ENCODE measurements at places on chromosomes 12 and 14.

DNA sequence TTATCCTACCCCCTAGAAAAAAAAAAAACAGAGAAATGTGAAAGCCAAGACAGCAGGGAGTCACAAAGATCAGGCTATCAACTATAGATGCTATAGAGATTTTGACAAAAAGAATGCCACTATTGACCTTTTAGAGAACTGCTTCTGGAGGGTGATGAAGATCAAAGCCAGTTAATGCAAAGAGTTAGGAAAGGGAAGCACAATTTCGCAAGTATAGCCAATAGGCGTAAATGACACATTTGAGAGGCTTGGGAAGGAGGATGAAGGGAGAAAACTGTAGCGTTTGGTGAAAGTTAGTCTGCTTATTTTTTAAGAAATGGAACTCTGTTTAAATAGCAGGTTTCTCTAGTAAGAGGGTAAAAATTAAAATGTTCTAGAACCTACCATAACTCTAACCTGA is 190.7 kb downstream of the DUSP6 start:
- no peak for DNase-seq

- no peak for DNase-seq
Observed at GRCh38 chr12:102702447-102703114, 214.5 kb downstream of the PAH start.

DNA sequence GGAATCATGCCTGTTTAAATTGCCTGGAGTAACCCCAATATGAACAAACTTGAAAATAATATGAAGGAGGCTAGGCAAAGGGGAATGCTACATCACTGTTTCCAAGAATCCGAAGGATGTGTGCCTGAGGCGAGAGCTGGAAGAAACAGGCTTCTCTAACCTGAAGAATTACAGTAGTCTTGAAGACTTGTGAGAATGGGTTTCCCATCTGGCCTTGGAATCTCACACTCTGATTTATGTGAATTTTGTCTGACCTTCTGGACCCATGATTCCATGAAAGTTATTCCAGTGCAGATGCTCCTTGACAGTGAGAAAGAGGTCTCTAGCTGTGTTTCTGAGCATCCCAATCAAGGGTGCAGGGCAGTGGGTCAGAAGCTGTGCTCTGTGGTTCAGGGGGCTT is 122.1 kb upstream of the PARP11 start:
- DNase-seq = no peak

GRCh38 chr14:33948869-33949408 is 1.9 kb downstream of the EGLN3 start:
- DNase-seq = no peak

DNA sequence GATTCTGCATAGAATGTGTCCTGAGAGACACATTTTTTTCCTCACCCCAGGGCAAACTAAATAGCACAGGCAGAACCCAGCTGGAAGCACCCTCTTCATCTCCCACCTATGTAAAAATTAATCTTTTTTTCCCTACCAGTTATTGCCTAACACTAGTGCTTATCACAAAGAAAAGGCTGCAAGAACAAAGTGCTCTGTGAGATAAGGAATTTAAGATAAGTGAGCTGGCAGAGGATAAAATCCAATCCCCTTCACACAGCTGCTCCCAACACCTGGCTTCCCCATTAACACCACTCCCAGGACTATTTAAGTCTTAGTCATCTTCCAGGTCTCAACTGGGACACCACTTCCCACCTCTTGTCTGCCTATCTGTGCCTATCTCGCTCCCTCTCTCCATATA is 75.2 kb downstream of the TTC9 start:
- DNase-seq = no peak

DNA sequence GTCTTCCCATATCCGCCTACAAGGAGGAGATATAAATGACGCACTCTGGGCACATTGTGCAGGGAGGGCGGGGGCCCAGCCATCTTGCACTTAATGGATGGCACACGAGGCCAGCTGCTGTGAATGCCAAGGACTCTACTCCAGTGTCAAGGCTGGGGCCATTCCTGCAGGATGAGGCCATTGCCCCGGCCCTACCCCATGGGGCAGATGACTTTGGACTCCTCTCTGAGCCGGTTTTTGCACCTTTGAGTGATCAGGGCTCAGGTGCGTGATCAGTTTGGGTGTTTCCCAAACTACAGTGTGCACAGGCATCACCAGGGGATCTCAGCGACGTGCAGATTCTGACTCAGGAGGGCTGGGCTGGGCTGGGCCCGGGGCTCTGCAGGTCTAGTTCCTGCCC is 16.1 kb downstream of the MMAB start:
- DNase-seq = no peak

- DNase-seq = no peak
Observed at GRCh38 chr14:104093366-104094055, 8.0 kb downstream of the ASPG start.

- no peak for DNase-seq
Observed at GRCh38 chr14:79809849-79810612, 401.3 kb downstream of the DIO2 start.

DNA sequence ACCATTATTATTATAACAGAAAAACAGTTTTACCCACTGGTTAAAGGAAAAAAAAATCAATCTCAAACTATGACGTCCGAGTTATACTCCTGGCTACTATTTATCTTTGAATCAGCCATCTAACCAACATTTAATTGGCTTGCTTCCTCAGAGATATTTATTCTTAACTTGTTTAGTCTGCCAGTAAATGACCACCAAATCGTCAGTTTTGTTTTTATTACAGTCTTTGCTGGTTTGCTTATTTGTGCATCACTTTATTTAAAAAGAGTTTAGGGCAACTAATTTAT is 71.2 kb downstream of the RASSF8 start:
- DNase-seq = no peak

GRCh38 chr14:82441270-82441669 is 907.6 kb upstream of the SEL1L start:
- no peak for DNase-seq

DNA sequence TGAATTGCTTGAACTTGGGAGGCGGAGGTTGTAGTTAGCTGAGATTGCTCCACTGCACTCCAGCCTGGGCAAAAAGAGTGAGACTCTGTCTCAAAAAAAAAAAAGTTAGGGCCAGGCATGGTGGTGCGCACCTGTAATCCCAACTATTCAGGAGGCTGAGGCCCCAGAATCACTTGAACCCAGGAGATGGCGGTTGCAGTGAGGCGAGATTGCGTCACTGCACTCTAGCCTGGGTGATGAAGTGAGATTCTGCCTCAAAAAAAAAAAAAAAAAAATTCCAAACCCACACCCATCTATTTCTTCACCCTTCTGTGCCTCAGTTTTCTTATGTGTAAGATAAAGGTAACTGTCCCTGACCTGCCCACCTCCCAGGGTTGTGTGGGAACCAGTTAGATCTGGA is 11.0 kb upstream of the MLXIP start:
- DNase-seq = no peak

GRCh38 chr12:96427269-96427729 is 27.1 kb upstream of the CDK17 start:
- DNase-seq = no peak

- no peak for DNase-seq
Observed at GRCh38 chr12:43206396-43206795, 345.6 kb downstream of the ADAMTS20 start.

GRCh38 chr12:52646613-52647012 is 5.4 kb downstream of the KRT2 start:
- DNase-seq = no peak

DNA sequence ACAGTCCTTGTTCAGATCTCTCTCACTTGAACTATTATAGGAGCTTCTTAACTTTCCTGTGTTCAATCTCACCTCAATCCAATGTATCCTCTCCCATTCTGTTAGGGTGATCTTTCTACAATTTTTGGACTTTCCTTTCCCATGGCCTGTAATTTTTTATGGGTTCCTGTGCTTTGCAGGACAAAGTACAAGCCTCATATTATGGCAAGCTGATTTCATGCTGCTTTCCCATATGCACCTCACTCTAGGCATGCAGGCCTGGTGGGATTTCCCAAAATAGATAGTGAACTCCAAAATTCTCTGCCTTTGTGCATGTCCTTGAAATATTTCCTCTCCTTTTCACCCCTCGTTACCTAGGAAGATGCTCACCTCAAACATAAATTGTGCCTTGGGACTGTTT is 499.4 kb downstream of the NAV3 start:
- no peak for DNase-seq

DNA sequence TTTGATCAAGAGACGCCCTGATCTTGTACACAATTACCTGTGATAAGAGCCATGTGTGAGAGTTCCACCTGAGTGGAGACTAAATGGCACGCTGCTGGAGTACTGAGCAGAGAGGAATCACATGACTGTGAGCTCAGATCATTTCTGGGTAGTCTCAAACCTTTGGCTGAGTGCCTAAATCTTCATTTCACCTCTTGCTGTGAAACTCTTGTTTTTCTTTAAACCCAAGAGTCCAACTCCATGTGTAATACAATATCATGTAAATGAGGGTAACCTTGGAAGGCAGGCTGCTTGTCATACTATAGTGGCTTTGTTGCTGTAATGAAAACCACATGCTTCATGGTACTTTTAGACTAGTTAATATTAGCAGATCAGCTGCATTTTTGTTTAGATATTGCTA is 156.9 kb downstream of the CAND1 start:
- no peak for DNase-seq

- DNase-seq = no peak
Observed at GRCh38 chr14:100701314-100701713, 25.4 kb upstream of the DLK1 start.

GRCh38 chr12:33944703-33945437 is 77.4 kb upstream of the ALG10 start:
- no peak for DNase-seq

- no peak for DNase-seq
Observed at GRCh38 chr12:92803903-92804302, 101.1 kb downstream of the PLEKHG7 start.

DNA sequence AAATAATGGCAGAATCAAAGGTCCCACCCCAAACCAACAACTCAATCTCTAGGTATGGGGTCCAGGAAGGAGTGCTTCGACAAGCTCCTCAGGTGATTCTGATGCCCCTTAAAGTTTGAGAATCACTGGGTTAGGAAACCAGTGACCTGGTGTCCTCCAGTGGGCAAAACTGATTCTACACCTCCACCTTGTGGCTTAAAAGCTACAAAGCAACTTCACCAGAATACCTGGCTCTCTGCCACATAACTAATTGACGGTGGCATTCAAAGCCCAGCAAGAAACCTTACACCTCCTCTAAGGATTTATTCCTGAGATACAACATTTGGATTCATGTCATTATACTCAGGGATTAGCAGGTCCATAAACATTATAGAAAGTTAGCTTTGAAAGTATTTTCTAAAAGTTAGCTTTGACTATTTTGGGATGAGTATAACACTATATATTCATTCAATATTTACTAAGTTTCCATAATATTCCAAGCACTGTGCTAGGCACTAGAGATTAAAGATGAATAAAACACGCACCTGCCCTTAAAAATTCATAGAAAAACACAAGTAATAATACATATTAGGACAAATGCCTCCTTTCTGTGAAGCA is 45.4 kb downstream of the DCAF5 start:
- DNase-seq = no peak

GRCh38 chr14:32012062-32012461 is 65.0 kb upstream of the ARHGAP5 start:
- DNase-seq = no peak

GRCh38 chr12:49478949-49479664 is 59.7 kb upstream of the KCNH3 start:
- DNase-seq = no peak

DNA sequence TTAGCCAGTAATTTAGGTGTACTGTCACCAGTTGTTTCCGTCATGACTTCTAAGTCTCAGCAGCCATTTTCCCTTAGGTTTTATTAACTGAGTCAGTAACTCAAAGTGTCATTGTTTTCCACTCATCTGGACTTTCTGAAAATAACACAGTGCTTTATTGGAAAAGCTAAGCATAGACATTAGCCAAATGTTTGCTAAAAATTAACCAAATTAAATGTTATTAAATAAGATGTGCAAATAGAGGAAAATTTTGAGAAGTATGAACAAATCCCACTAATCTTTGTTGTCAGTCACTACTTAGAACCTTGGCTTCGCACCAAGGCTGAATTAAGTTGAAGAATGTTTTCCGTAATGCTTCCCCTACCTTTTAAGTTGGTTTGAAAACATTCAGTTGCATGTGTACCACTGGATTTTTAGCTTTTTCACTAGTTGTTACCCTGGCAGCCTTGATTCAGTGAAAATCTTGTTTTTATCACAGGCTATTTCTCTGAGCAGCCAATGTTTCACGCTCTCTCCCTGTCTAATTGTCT is 43.0 kb downstream of the BORCS5 start:
- no peak for DNase-seq

DNA sequence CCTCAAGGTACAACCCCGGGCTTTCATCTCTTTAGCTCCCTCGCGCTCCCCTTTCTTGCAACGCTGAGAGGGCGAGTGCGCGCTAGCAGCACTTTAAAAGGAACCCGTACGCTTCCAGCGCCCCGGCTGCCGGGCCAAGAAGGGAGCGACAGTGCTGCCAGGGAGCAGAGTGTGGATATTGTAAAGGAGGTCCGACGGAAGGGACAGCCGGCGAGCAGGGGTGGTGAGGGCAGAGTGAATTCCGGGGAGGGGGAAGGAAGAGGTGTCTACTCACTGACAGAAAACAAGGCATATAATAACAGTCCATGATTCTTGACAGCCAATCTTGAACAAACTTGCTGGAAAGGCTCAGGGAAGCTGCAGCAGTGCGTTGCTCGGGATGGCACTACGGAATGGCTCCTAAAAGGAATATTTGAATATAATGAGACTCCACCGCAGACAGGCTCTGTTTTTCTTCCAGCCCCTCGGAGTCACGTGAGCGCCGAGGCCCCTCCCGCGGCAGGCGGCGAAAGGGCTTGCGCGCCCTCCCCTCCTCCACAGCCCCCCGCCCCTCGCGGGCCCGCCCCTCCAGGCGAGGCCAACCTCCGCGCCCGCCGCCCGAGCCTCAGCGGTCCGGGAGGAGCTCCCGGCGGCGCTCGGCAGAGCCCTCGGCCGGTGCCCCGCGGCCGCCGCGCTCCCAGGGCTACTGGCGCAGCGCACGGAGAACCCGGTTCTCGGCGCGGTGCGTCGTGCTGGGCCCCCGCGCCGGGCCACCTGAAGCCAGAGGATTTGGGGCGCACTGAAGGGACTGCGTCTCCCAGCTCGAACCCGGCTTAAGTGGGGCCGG is 3.4 kb downstream of the BMP4 start:
- DNase-seq = peak; percentile 33

GRCh38 chr12:117872546-117873169 is 96.1 kb downstream of the KSR2 start:
- no peak for DNase-seq

- DNase-seq = peak; percentile 95
Observed at GRCh38 chr12:47812797-47813510, 6.7 kb downstream of the HDAC7 start.

DNA sequence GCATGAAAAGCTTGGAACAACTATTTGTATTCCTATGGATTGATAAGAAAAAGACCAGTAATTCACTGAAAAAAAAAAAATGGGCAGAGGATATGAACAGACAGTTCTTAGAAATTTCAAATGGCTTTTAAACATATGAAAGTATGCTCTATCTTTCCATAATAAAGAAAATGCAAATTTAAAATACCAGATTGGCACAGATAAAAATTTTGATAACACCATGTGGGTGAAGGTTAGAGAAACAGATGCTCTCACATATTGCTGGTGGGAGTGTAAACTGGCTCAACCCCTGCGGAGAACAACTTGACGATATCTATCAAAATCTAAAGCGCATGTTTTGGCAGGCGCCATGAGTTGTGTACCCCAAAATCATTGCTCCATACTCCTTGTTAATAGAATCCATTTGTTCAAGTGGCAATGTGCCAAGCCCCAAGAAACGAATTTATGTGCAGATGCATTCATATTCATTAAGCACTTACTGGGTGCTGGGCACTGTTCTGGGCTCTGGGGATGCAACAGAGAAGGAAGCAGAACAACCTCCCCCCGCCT is 29.5 kb upstream of the TMPO start:
- DNase-seq = no peak

Measured in stimulated activated CD4-positive, alpha-beta T cell treated with anti-CD3 and anti-CD28 coated beads, Interleukin-4, amount 100 ng/mL, for 1 hour (primary cell).